A375 (cell line): ENCODE measurements at places on chromosomes 6 and 20. TPM values are rescaled to one million over a fixed set of nuclear protein-coding genes. Genes with fewer than 3 reads are reported as not detected.

EYA2 gene
- total RNA-seq: not detected in 2 replicates

GPR6 gene
- not detected in 2 replicates for total RNA-seq

ADGRF4 gene
- total RNA-seq: not detected in 2 replicates

ZDHHC14 gene
- 3.9 and 7.5 TPM in 2 replicates for total RNA-seq

FOXS1 gene
- total RNA-seq: not detected in 2 replicates

VSTM2L gene
- 0.19 TPM in 1 of 2 replicates, not detected in the other for total RNA-seq

DOP1A gene
- 4.7 and 6.2 TPM in 2 replicates for total RNA-seq

HLA-DQA2 gene
- 3.1 and 3.8 TPM in 2 replicates for total RNA-seq

TSPO2 gene
- total RNA-seq: not detected in 2 replicates

AURKA gene
- total RNA-seq: 61.3 and 62.1 TPM in 2 replicates

DNMT3B gene
- 2.8 and 4.1 TPM in 2 replicates for total RNA-seq

HBS1L gene
- 54.5 and 55.5 TPM in 2 replicates for total RNA-seq

NTSR1 gene
- 3.6 and 4.1 TPM in 2 replicates for total RNA-seq

SMPDL3A gene
- total RNA-seq: 2.1 and 2.3 TPM in 2 replicates

TRMT6 gene
- 46.5 and 54.6 TPM in 2 replicates for total RNA-seq

SLC22A2 gene
- not detected in 2 replicates for total RNA-seq

TNFRSF6B gene
- 2.7 and 7.2 TPM in 2 replicates for total RNA-seq

DEFB123 gene
- not detected in 2 replicates for total RNA-seq

C6orf132 gene
- not detected in 2 replicates for total RNA-seq
